ENCODE measurements at places on chromosomes 4 and X.

DNA sequence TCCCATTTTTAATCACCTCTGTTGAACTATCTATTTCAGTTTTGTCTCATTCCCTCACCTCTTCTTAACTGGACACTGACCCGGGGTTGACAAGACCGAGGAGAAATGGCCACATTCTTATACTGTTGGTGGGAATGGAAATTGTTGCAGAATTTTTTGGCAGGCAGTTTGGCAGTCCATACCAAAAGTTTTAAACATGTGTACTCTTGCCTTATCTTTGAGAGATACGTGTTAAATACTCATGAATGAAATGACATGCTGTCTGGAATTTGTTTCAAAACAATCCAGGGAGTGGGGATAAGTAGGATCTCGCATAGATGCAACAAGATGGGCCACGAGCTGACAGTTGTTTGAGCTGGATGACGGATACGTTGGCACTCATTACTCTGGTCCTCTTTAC, 12.1 kb downstream of the FGFBP1 start:
- peak; percentile 65 for DNase-seq

- DNase-seq: no peak
Observed at GRCh38 chr4:185771711-185772390, 40.1 kb downstream of the SORBS2 start.

DNA sequence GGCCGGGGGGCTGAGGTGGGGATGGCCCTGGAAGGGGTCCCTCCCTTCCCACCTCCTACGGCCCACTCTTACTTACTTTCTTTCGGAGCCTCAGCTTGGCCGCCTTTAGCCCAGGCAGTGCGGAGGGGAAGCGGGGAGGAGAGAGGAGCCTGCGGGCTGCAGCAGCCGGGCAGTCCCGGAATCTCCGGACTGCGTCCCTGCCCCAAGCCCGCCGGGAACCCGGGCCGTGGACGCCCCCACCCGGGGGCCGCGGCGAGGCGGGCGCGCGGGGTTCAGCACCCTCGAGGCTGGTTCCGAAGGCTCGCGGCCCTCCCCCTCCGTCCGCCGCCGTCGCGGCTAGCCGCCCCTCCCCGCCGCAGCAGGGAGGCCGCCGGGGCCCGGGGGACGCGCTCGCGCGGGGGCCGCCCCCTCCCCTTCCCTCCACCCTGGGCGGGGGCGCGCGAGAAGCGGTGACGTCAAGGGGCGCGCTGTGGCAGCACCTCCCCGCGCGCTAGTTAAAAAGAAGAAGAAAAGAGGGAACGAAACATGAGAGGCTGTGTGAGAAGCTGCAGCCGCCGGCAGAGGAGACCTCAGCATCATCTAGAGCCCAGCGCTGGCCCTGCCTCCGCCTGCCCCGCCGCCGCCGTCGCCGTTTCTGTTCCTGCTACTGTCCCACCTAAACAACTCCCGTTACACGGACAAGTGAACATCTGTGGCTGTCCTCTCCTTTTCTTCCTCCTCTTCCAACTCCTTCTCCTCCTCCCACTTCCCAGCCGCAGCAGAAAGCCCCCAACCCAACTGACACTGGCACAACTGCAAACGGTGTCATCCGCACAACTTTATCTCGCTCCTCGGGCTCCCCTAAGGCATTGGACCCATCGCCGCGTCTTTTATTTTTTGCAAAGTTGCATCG, at the start of gene HHIP:
TSS of gene HHIP (plus strand) at position 526 of the 892 bp plus-strand sequence. CDS start 520 bp downstream, outside the sequence.
- peak; percentile 79 for DNase-seq

GRCh38 chr4:141306331-141306730, 85.6 kb downstream of the ZNF330 start:
- no peak for DNase-seq

- DNase-seq: peak; percentile 43
Observed at GRCh38 chr4:153151535-153152455, 52.4 kb upstream of the TRIM2 start.

DNA sequence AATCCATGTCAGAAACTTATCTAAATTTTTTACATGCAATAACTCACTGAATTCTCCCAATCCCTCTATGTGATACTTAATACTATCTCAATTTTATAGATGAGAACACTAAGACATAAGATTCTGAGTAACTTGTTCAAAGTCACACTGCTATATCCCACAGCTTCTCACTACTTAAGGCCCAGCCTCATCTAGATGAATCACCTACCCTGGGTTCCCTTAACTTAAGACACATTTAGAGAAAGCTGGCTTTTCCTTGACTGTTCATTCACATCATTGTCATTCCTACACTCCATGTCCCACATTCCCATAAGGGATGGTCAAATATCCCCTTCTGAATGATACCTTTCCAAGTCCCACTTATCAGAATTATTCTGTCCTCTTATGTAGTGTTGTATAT, 21.0 kb downstream of the TNIP3 start:
- no peak for DNase-seq

DNA sequence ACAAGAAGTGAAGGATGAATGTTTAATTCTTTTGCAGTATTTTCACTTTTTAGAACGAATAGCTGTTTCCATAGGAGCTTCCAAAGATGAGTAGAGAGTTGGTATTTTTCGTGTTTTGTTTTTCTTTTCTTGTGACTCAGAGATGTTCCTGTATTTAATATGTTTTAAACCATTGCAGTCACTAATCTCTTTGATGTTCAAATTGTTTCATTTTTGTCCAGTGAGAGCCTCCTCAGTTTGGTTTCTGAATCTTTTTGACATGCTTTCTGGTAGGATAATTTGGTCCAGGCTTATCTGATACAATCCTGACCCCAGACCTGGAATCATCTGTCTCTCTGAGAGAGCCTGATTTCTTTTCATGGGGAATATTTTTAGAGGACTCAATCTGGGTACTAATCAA, 41.6 kb downstream of the BEX3 start:
- DNase-seq: no peak

- no peak for DNase-seq
Observed at GRCh38 chr4:113987382-113987941, 8.0 kb upstream of the ARSJ start.

DNA sequence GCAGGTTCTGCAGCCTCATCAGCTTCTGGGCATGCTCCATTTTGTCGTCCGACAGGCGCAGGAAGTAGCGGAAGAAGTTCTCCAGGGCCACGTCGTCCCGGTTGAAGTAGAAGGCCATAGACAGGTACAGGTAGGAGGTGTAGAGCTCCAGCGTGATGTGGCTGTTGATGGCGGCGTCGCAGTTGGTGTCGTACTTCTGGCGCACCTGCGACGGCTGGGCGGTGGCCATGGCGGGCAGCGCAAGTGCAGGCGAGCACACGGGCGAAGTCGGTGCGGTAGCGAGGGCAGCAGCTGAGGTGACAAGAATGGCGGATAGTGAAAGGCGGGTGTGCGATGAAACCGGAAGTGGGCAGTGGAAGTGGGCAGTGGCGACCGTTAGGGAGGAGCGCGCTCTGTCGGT, at the start of gene FTHL17:
TSS of gene FTHL17 (minus strand) at position 317 of the 400 bp plus-strand sequence. CDS start at position 229, 88 bp downstream.
- no peak for DNase-seq

GRCh38 chr4:61299316-61299715, 99.2 kb downstream of the ADGRL3 start:
- no peak for DNase-seq
